Activated CD4-positive, alpha-beta T cell treated with anti-CD3 and anti-CD28 coated beads for 4 hours (primary cell): ENCODE measurements at places on chromosomes 2 and 18.

- no peak for DNase-seq
Observed at GRCh38 chr2:10864861-10865636, 46.7 kb upstream of the KCNF1 start.

DNA sequence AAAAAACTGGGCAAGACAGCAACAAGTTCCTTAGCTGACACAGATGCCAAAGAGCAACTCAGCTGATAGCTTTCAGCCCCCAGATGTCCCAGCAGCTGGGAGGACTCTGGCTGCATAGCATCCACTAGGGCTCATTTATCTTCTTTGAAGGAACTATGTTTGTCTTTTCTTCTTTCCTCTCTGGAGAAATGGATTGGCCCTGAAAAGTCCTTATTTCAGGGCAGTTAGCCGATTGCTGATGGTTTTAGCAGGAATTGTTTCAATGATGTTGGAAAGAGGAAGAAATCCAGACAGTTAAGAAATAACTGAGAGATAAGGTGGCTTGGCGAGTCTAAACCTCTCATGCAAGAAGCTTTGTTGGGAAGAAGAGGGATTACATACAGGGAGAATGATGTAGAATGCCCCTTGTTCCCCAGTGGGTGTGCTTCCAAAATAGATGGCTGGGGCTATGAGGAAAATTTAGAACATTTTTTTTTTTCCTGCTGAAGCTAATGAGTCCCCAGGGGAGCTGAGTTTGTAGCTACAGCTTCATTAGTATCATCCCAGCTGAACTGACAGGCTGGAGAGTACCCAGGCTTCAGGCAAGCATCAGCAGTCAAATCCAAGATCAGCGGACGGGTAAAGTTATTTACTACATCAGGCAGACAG, 33.6 kb upstream of the SERPINE2 start:
- no peak for DNase-seq

DNA sequence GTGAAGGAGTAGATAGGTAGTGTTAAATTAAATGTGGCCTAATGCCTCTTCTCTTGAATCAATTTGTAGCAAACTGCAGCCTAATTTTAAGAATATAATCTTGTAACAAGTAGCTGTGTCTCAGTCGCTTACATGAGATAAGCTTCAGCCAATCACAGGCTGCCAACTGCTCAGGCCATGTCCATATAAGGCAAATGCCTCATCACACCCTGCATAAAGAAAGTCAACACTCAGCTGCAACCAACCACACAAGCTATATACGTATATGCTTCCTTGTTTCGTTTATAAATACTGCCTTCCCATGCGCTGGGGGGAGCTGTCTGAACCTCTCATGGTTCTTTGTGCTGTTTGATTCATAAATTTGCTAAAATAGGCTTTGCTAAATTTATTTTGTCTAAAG, 476.3 kb downstream of the TRIB2 start:
- no peak for DNase-seq

GRCh38 chr18:53644799-53645471, 579.5 kb downstream of the MBD2 start:
- no peak for DNase-seq

- no peak for DNase-seq
Observed at GRCh38 chr18:36901277-36901701, 72.4 kb downstream of the KIAA1328 start.

DNA sequence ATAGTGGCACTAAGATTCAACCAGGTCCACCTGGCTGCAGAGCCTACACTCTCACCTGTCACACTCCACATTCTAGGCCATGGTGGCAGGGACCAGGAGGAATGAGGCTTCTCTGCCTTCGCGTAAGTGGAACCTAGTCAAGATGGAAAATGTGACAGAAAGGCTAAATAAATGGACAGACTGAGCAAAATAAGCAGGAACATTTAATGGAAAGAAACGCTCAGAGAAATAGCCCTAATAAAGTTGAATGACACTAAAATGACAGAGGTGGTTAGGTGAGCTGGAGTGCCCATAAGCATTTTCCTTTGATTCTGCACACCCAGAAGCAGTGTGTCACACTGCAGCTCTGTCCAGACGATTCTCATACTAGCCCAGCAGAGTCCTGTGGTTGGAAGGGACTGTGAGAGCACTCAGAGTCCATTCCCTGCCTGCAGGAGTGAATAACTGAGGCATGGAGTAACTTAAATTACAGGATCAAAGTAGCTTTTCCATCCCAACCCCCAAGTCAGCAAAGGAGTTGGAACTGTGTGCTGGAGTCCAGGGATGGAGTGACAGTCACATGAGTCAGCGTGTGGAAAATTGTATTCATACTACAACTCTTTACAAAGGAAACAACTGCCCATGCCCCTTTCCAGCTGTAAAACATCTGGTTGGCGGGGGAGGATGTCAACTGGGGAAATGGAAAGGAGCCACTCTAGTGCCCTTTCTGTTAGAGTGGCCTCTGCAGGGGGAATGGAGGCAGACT, 105.4 kb upstream of the LGALSL start:
- DNase-seq, result no peak

DNA sequence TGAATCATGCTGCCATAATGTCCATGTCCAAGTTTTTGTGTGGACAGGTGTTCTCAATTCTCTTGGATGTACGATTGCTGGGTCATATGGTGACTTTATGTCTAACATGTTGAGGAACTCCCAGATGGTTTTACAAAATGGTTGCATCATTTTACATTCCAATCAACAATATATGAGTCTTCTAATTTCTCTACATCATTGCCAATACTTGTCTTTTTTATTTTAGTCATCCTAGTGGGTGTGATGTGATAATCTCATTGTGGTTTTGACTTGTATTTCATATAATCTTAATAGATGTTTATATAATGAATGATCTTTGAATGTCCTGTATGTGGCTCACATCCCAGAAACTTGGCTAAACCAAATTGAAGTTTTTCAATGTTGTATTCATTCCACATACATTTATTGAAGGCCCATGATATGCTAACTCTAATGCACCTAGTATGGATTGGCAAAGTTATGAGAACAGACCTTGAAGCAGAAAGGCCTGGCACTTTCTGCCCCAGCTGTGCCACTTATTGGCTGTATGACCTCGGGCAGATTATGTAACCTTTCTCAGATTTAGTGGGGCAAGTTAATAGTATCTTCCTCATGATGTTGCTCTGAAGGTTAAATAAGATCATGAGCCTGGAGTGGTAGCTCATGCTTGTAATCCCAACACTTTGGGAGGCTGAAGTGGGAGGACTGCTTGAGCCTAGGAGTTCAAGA, 205.4 kb downstream of the RAB3GAP1 start:
- no peak for DNase-seq

DNA sequence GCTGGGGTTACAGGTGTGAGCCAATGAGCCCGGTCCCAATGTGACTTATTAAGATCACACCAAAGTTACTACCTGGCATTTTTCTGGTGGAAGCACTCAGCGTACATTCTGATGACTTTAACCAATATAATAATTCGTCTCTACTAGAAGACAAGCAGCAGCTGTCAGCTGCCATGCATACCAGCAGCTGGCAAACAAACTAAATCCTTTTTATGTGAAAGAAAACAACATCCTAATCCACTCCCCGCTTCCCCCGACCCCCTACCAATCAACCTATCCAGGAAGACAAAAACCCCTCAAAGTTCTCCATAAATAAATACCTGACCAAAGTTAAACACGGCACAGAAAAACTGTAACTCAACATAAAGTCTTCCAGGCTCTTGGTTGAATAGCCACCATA, 42.1 kb downstream of the GPR155 start:
- DNase-seq, result no peak

DNA sequence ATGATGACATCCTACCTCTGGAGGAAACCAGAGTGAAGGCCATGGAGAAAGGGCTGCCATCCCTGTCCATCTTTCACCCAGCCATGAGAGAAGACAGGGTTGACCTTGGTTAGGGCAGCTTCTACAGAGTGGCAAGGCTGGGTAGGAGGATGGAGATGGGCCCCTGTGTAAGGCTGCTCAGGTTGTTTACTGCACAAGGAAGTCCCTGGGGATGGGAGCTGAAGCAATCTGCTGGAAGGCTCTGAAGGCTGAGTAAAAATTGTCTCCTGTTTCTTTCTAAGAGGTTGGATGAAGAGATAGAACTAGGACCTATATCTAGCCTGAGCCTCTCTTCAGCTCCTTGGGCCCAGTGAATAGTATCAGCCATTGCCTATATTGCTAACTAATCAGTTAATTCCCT, 14.4 kb downstream of the ELMOD3 start:
- DNase-seq, result no peak

DNA sequence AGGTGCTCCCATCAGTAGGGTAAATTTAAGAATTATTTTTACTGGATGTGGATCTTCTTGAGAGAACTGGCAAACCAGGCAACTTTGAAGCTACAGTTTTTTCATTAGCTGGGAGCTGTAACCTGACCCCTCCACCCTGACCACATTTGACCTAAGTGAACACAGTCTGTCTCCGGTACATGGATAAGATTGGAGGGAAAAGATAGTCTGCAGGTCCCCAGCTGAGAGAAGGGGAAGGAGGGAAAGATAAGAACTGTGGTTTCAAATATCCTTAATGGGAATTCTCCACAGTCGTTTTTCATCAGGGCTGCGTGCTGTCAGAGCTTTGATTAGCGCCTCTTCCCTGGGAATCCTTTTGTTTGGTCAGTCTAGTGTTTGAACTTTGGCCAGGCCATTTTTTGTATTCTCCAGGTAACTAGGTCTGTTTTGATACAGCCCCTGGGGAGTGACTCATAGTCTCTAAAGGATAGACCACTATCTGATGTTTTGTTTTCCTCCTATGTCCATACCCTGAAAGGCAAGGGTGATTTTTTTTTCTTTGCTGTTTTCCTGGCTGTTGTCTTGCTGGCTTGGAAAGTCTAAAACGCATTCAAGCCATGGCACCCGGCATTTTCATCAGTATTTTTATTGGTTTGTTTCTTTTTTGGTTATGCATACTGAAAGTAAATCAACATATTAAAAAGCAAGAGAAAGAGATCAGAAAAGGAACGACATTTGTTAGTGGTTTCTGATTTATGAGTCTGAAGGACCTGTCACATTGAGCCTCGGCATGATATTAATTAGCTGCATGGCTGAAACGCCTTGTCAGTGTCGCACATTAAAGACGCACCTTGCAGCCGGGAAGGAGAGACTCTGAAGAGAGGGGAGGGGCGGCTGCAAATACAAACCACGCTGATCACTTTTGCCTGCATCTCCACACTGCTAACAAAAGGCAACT, 183.4 kb upstream of the FN1 start:
- DNase-seq, result no peak

- peak; percentile 48 for DNase-seq
Observed at GRCh38 chr18:36284671-36285295, 12.7 kb upstream of the FHOD3 start.

DNA sequence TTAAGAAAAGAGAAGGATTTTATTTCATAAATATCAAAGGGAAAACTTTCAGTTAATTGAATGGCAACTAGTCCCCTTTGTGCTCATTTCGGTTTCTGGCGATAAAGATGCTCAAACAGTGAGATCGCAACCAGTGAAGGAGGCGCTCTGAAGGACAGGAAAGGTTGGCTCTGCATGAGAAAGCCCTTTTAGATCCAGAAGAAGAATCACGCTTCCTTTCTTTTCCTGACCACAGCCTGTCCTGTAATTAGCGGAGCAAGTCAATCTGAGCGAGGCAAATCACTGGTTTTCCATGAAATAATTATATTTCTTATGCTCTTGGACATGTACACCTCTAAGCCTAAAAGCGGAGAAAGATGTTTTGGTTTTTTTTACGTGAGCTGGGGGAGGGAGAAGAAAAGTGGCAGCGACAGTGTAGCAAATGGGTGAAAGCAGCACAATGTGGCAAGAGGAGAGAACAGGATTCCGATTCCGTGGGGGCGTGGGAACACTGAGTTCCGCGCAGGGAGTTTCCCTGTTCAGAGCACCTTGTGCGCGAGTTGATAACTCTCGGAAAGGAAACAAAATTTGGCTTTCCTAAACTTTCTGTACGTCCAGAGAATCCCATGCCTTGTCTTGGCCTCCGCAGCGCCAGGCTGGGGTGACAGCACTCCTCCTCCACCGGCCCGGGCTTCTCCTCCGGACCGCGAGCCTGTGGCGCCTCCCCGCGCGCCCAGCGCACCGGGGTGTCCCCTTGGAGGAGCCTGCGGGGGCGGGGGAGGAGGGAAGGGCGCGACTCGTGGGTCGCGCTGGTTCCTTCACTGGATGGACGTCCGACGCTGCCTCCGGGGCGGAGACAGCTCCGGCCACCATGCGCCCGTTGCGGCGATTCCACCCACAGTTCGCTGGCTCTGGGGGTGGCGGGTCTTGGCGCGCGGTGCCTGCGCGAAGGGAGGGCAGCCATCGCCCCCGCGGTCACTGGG, 620 bp upstream of the SLC9A2 start:
- DNase-seq, result no peak

DNA sequence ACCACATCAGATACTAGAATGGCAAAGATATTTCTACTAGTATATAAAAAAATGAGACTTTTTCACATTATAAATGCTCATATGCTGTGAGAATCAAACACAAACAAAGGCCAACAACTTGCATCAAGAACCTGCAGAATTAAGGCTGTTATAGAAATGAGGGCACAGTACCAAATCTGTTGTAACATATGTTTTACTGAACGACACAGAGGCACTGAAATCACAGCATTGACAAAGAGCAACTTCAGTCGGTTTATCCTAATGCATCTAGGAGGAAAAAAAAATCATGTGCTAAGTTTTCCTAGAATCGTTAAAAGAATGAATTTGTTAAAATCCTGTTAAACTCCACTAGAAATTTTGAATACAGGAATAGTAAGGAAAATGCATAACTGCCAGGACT, 617.4 kb upstream of the NETO1 start:
- DNase-seq, result no peak

GRCh38 chr2:144666032-144666431, 146.1 kb upstream of the ZEB2 start:
- no peak for DNase-seq

DNA sequence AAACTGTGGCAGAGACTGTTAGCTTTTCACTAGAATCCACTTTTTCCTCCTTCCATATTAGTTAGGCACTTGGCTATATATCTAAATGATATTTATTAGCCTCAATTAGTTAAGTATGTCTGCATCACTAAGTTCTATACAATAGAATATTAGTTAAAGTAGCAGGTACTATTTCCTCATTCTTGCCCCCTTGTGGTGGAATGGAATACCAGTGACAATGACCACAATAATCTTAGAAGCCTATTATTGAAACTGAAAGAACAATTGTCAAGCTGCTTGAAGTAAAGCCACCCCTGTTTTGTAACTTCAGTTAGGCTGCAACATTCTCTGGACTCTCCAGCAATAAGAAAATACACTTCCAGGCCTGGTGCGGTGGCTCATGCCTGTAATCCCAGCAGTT, 476.3 kb upstream of the VWC2L start:
- DNase-seq, result peak; percentile 1

DNA sequence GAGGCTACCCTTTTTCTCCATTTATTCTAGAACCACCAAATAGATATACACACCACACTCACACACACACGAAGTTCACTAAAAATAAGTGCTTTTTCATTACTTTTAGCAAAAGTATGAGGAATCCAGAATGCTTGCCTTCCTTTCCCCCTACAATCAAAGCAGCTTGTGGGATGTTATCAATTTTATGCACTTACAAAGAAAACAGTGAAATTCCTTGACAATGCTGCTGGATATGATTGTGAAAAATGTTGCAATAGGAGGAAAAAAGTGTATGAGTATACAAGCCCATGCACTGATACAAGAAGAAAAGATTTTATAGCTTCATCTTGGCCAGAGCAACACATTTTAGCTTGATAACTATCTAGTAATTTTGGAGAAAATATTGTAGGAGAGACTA, 269.2 kb downstream of the XIRP2 start:
- DNase-seq, result no peak
